Amygdala (tissue), 56 donors: ENCODE measurements at places on chromosomes 3 and 15.

DNA sequence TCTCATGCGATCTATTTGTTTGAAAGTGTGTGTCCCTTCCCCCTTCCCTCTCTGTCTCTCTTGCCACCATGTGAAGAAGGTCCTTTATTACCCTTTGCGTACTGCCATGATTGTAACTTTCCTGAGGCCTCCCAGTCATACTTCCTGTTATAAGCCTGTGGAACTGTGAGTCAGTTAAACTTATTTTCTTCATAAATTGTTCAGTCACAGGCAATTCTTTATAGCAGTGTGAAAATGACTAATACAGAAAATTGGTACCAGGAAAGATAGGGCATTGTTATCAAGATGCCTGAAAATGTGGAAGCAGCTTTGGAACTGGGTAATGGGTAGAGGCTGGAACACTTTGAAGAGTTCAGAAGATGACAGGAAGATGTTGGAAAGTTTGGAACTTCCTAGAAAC, 743.7 kb upstream of the NECTIN3 start:
- DNase-seq, result no peak

GRCh38 chr15:98840053-98840452, 167.5 kb downstream of the PGPEP1L start:
- DNase-seq, result no peak

GRCh38 chr3:82261013-82261412, 499.6 kb upstream of the GBE1 start:
- no peak for DNase-seq

- DNase-seq, result no peak
These were observed 164.6 kb downstream of the SMAD6 start for GRCh38 chr15:66866656-66867055.

GRCh38 chr3:131532645-131533044, 29.9 kb upstream of the MRPL3 start:
- no peak for DNase-seq

- DNase-seq, result no peak
These were observed 6.3 kb downstream of the ST3GAL6 start for GRCh38 chr3:98769448-98769847.

DNA sequence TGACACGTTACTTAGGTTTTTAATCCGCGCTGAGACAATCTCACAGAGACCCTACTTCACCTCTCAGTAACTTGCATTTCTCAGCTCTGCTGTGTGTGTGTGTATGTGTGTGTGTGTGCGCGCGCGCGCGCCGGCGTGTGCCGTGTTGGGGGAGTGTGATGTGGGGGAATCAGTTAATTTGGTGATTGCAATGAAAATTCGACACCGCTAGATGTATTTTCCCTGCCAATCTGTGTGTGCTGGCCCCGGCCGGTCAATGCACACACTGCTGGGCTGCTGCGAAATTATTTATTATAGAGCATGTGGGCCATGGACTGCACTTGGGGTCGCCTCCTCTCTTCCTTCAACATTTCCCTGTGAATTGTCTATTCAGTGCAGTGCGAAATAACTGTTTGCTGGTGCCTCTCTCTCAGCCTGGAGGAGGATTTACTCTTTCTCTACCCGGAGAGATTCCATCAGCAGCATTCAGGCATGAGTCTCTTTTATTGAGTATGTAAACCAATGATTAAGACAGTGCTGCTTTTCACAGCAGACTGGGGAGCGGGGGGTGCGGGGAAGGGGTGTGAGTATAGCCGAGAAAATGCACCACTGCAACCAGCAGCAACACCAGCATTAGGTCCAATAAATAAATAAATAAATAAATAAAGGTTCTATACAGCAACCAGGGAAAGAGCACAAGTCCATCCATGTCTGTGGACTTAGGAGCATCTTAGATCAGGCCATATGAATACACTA, 2.9 kb downstream of the CADM2 start:
- peak; percentile 62 for DNase-seq

DNA sequence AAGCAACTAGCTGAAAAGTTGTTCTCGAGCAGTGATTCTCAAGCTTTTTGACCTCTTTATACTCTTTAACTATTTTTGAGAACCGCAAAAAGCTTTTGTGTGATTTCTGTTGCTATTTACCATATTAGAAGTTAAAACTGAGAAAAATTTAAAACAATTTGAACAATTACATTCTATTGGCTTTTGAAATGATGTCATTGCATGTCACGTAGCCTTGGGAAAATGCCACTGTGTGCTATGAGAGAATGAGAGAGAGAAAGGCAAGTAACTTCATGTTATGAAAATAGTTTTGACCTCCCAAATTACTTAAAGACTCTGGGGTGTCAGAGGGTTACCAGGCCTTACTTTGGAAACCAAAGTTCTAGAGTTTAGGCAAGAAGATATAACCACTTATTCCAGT, 8.0 kb downstream of the USP13 start:
- DNase-seq, result no peak

GRCh38 chr3:47859956-47860605, 57.1 kb downstream of the DHX30 start:
- no peak for DNase-seq

- no peak for DNase-seq
These were observed 18.1 kb downstream of the FAM81A start for GRCh38 chr15:59456114-59456513.

DNA sequence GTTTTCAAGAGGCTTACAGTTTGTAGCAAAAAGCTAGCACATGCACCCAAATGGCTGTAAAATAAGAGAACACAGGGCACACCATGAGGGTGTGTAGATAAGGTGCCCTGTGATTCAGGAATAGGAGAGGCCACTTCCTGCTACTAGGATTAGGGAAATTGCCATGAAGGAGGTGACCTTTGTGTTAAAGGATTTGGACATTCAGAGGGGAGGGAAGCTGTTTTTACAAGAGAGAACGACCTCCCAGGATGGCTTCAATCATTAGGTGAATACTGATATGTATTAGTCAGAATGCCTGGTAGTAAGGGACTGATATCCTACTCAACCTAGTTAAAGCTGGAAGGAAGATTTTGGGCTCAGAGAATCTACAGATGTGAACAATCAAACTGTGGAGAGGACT, 35.7 kb upstream of the ABHD17C start:
- no peak for DNase-seq

GRCh38 chr3:185837414-185837813, 12.6 kb upstream of the IGF2BP2 start:
- DNase-seq, result no peak

DNA sequence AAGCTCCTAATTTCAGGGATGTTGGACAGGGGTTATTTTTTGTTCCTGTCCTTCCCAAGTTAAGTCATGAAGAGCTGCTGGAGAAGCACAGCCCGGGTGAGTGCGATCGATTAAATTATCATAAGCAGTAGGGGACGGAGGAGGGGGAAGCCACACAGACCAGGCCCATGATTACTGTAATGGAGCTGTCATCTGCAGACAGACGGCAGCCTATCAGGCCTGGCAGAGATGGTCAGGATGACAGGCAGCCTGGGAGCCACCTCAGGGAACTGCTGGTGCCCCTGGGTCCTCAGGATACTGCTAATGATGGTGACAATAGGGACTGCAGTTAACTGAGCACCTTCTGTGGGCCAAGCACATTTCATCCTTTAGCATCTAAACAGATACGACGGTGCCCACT, 147.7 kb downstream of the RAB11A start:
- DNase-seq, result no peak

- DNase-seq, result no peak
These were observed 95.6 kb downstream of the RFX7 start for GRCh38 chr15:56148064-56148463.

- no peak for DNase-seq
These were observed 1325.8 kb upstream of the ALCAM start for GRCh38 chr3:104040896-104041295.

DNA sequence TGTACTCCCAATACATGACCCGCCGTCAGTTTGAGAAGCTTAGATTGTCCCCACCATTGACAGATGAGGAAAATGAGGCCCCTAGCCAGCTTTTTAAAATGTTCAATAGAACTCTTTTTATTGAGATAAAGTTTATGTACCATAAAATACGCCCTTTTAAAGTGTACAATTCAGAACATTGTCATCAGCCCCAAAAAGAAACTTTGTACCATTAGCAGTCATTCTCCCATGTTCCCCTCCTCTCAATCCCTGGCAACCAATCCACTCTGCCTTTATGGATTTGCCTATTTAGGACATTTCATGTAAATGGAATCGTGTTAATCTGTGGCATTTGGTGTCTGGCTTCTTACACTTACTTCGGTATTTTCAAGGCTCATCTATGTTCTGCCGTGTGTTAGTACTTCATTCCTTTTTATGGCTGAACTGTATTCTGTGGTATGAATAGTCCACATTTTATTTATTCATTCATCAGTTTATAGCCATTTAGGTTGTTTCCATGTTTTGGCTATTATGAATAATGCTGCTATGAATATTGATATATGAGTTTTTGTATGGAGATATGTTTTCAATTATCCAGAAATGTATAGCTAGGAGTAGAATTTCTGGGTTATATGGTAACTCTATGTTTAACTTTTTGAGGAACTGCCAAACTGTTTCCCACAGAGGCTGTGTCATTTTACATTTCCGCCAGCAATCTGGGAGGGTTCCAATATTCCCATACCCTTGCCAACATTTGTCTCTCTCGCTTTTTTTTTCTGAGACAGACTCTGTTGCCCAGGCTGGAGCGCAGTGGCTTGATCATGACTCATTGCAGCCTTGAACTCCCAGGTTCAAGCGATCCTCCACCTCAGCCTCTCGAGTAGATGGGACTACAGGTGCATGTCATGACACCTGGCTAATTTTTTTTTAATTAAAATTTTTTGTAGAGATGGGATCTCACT, 15.3 kb upstream of the PTPN23 start:
- no peak for DNase-seq

DNA sequence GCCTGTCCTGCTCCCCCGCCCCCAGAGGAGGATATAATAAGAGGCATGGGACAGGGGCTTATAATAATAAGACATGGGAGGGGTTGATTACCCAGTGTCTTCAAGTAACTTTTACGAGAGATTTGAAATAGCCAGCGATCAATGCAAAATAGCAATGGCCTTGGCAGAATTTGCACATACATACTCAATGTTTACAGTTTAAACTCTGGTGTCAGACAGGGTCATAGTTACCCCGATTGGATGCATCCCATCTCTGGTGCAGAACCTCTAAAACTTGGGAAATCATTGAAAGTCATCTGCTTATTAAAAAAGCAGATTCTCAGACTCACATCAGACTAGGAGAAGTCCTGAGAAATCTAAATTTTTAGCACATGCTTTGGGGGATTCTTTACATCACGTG, 61.0 kb downstream of the TRAK1 start:
- DNase-seq, result no peak

DNA sequence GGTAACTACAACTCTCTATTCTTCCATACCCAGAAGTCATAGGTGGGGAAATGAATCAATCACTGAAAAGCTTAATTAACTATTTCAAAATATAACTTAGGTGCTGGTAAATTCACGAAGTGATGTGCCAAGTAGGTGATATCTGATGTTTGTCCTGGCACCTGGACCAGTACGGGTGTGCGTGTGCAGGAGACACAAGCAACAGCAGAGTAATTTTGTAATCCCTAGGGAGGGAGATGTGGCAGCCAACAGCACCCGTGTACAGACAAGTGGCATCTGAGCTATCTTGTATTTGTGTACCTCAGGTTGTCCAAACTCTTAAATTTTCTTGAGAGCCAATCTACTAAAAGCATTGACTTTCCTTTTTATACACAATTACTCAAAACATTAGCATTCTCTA, 22.8 kb downstream of the USF3 start:
- no peak for DNase-seq

GRCh38 chr15:92869263-92869940, 30.7 kb upstream of the CHD2 start:
- DNase-seq, result no peak

DNA sequence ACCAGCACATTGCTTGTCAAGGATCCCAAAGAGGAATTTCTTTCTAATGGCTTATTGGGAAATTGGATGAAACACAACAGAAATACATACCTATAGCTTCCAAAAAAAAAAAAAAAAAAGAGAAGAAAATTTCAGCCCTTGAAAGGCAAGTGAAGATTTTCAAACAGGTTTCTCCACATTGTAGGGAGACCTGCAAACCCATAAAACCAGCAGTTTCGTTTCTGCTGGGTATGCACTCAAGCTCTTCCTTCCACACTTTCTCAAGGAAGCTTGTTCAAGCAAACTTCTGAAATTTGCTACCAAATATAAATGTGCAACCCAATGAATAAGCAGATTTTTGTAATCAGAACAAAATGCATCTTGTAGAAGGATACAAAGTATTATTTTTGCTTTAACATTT, 15.9 kb upstream of the SH3BP5 start:
- no peak for DNase-seq

- DNase-seq, result peak; percentile 4
These were observed 70.3 kb upstream of the PPP2R3A start for GRCh38 chr3:135895106-135895733.

DNA sequence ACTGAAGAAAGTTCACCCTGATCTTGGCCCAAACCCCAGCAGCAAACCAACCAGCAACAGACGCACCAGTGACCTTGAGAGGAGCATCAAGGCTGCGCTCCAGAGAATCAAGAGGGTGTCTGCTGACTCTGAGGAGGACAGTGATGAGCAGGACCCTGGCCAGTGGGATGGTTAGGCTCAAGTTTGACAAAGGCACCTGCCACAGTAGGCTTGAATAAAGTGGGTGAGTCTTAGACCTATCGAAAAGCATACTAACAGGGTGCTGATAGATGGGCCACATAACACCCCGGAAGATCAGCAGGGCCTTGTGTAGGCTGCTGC, 23.9 kb downstream of the WHAMM start:
- no peak for DNase-seq

- DNase-seq, result no peak
These were observed 27.3 kb upstream of the TRAK1 start for GRCh38 chr3:42063888-42064287.

DNA sequence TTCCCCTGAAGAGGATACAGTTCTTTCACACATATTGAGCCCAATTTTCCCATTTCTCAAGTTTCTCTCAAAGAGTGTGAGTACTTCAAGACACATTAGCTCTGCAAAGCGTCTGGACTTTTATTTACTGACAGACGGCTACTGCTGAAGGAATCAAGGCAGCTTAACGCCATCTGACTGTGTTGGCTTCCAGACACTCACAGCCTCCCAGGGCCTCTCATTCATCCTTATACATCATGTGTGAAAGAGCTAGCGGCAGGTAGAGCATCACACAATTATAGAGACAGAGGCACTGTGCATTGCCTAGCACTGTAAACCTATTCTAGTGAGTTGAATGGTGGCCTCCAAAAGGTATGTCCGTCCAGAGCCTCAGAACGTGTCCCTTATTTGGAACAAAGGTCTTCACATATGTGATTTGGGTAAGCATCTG, 284.1 kb upstream of the STT3B start:
- DNase-seq, result no peak

GRCh38 chr15:63913786-63914315, 80.1 kb upstream of the HERC1 start:
- no peak for DNase-seq

DNA sequence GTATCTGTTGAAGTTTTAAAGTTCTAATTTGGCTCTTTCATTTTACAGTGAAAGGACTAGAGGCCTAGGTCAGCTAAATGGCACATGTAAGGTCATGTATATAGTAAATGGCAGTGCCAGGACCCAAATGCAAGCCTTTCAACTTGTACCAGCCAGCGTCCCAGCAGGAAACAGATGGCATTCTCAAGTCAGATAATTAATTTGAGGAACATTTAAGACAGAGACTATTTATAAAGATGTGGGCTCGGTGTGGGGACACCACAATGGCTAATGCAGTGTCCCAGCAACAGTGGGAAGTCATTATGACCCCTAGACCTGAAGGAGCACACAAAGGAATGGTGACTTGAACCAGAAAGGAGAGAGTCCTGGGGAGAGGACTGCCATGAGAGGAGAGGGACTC, 6.1 kb downstream of the MINDY4B start:
- DNase-seq, result no peak
